ENCODE measurements at places on chromosomes 4 and X.

- no peak for DNase-seq
Observed at GRCh38 chr4:159722052-159722451, 619.2 kb downstream of the RAPGEF2 start.

DNA sequence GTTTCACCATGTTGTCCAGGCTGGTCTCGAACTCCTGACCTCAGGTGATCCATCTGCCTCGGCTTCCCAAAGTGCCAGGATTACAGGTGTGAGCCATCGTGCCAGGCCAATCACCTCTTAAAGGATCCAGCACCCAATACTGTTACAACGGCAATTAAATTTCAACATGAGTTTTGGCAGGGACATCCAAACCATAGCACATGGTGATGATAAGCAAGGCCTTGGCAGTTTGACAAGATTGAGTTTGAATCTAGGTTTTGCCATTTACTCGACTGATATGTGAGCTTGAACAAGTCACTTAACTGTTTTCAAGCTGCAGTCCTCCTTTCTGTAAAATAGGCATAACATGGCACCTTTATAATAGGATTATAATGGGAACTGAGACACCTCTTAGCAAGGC is 84.1 kb downstream of the GPR82 start:
- DNase-seq: no peak

GRCh38 chr4:24112466-24112865 is 222.6 kb upstream of the PPARGC1A start:
- no peak for DNase-seq

DNA sequence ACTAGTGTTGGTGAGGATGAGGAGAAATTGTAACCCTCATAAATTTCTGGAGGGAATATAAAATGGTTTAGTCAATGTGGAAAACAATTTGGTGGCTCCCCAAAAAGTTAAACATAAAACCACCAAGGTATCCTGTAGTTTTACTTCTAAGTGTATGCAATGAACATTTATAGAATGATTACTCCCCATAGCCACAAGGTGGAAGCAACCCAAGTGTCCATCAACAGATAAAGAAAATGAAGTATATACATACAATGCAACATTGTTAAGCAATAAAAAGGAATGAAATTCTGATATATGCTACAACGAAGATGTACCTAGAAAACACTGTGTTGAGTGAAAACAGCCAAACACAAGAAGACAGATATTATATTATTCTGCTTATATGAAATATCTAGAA is 569.1 kb upstream of the GRID2 start:
- no peak for DNase-seq

GRCh38 chr4:111681751-111682150 is 463.5 kb upstream of the FAM241A start:
- DNase-seq: no peak

GRCh38 chr4:22515145-22515887 is 550 bp downstream of the ADGRA3 start:
- peak; percentile 59 for DNase-seq

DNA sequence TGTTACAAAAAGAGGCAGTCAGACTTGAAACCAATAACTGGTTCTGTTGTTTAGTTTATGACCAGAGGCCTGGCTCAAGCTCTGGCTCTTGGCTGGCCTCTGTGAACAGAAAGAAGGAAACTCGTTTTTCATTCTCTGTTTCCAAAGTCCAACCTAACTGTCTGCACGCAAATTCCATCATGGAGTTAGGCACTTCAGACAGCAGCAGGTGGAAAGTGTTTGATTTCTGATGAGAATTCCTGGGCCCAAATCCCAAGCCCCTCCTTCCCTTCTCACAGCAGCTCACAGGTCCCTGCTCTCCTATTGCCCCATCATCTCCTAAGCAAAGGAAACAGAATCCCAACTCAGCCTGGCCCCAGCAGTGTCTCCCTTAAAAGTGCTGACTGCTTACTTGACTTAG is 42.8 kb upstream of the FGF16 start:
- no peak for DNase-seq

- DNase-seq: peak; percentile 21
Observed at GRCh38 chr4:73499996-73500765, 18.6 kb downstream of the AFM start.

DNA sequence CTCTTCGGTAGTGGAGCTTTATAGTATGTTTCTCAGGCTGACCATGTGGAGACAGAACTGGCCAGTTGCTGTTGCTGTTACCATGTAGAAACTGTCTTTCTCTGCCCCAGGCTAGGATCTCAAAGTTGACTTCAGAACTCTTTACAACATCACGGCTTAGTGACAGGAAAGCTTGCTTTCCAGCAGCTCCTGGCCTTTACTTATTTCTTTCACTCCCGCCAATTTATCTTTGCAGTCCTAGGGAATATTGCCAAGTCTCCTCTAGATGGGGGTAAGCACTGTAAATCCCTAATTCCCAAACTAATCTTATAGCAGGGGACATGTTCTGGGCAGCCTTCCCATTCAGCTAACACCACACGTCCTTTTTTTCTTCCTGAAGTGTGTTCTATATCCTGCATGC is 631.6 kb downstream of the SPRY1 start:
- no peak for DNase-seq

GRCh38 chr4:85788604-85789003 is 313.7 kb downstream of the ARHGAP24 start:
- no peak for DNase-seq

GRCh38 chr4:106366026-106366425 is 2.6 kb downstream of the GIMD1 start:
- DNase-seq: peak; percentile 30

DNA sequence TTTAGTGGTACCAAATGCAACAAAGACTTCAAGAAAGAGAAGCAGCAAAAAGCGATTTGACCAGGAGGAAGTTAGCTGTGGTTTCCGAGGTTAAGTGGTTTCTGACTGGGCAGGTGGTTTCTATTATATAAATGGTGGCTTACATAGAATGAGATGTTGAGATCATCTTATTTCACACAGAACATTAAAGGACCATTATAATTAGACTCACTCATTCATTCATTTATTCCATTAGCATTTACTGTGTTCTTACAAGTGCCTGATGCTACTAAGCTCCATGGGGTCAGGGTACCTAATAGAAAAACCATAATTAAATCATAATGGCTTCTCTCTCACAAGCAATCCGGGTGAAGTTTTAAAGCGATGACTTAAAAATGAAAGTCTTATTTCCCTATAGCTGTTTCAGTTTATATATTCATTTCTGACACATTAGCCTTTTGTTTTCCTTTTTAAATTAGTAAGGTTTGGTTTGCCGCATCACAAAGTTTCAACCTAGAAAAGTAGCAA is 10.6 kb downstream of the TSPAN6 start:
- DNase-seq: no peak

- DNase-seq: no peak
Observed at GRCh38 chr4:80026100-80026499, 46.9 kb downstream of the ANTXR2 start.

- no peak for DNase-seq
Observed at GRCh38 chr4:133596459-133596858, 447.4 kb downstream of the PCDH10 start.

- no peak for DNase-seq
Observed at GRCh38 chr4:177041356-177041755, 248.6 kb upstream of the VEGFC start.

GRCh38 chrX:7062903-7063302 is 84.6 kb upstream of the STS start:
- DNase-seq: no peak

- DNase-seq: no peak
Observed at GRCh38 chr4:56055991-56056390, 107.2 kb downstream of the CEP135 start.

DNA sequence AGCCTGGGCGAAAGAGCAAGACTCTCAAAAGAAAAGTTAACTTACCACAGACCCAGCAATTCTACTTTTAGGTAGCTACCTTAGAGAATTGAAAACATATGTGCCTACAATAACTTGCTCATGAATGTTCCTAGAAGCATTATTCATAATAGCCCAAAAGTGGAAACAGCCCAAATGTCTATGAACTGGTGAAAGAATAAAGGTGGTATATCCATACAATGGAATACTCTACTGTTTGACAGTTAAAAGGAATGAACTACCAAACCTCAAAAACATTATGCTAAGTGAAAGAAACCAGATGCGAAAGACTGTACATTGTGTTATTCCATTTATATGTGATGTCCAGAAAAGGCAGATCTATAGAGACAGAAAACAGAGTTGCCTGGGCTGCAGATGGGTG is 131.4 kb downstream of the UCHL1 start:
- DNase-seq: no peak

DNA sequence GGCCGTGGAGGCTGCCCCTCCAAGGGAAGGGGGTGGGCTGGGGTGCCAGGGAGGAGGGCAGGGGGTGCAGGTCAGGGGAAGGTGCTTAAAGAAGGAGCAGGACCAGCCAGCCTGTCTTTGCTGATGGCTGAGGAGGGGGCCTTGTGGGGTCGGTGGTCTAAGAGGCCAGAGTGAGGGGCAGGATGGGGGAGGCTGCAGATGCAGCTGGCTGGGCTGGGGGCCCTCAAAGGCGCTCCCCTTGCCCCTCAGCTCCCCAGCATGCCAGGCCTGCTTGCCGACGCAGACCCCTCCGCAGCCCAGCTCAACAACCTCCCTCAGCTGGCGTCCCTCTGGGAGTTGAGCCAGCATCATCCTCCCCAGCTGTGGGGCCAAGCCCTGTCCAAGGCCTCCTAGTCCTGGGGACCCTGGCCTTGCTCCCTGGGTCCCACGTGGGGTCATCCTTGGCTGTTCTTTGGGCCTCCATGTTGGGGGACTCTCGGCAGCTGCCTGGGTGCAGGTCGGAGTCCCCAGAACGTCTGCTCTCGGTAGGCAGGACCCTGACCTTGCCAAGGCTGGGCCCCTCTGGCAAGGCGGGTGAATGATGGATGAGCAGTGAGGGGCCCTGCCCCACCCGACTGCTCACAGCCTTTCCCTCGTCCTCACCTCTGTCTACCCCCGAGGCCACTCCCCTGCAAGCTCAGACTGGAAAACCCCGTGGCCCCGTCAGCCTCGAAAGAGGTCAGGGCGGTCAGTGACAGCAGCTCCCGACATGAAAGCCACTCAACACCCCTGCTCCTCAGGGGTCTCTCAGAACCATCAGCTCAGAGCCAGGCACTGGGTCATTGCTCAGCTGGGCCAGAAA is 119.4 kb downstream of the FAM53A start:
- DNase-seq: no peak

DNA sequence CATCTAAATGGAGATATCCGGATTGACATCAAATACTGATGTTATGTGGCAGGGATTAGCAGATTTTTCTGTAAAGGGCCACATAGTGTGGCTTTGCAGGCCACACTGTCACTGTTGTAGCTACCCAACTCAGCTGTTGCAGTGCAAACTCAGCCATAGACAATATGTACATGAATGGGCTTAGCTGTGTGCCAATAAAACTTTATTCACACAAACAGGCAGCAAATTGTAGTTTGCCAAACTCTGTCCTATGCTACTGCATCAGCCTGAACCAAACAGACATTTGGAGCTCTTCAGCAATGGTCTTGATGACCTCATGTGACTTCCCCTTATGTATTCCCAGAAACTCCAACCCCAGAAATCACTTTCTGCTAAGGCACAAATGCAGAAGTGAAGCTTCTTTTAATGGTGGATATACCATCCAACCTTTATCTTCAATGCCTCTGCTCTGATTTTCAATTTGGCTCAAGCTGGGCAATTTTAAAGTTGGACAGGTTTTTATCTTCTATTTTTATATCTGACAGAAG is 18.4 kb upstream of the TRPC5OS start:
- no peak for DNase-seq

DNA sequence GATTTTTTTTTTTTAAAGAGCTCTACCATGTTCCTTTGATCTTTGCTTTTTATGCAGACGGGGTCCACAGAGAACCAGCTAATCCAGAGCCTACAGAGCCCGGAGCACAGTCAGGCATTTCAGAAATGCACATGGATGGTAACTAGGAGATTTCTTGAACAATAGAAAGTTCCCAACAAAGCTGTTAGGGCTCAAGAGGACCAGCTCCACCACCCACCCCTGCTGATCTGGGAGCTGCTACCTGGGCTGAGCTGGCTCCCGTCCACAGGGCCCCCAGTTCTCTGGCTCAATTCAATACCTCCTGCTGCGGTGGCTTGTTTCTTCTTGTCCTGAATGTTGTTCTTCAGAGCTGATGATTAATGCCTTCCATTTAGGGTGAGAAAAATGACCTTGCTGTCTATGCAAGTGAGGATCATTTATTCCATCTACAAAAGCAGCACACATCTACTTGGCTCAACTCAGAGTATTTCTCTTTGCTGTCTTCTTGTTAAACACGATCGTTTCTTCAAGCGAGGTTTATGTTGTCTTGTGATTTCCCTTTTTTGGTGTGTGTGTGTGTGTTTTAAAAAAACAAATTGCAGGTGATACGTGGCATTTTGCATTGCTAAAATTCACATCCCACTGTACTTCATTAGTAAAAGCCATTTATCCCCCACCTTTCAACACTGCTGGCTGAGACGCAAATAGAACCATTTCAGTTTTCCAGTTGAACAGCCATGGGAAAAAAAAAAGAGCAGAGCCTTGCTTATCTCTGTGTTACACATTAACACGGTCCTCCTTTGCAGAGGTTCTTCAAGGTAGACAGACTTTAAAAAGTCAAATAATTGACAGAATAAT is 31.3 kb downstream of the IGFBP7 start:
- peak; percentile 70 for DNase-seq

- DNase-seq: no peak
Observed at GRCh38 chr4:98951710-98952109, 22.8 kb upstream of the EIF4E start.

DNA sequence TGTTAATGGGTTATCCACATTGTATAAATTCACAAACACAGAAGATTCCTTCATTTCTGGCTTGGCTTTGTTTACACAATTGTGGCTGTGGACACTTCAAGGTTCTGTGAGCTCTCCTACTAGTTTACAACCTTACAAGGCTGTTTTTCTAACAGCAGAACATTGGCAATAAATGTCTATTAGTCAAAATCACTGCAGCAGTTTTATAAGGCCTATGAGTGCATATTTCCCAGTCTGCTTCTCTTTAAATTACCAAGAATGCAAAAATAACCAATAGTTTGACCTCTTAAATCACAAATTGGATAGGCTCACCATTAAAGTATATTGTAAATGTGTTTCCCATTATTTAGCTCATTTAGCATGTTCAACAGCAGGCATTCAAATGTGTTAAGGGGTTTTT is 239.2 kb downstream of the DKK2 start:
- DNase-seq: no peak

DNA sequence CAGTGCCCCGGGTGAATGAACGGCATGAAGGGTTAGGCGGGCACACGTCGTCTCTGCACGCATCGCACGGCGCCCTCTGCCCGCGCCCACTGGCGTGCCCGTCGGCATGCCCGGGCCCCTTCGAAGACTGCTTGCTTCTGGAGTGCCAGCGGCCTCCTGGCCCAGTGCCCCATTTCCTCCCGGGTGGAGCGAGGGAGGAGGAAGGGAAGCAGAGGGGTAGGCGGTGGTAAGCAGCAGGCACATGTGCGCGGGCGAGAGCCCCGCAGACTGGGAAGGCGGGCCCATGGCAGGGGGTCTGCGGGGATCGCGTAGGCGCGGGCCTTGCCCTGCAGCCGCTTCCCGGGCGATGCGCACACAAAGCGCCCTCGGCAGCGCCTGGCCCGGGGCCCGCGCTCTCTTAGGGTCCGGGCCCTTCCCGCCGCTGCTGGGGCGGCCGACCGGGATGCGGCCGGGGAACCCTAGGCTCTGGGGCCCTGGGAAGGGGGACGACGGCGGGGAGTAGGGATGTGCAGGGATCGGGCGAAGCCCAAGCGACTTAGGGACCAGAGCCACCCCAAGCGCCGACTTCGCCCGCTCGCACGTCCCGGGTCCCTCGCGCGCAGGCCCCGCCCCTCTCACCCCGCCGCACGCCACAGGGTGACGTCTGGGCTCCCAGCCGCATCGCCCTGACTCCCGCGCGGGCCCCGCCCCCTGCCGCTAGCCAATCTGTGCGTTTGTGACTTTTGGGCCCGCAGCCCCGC is 866 bp upstream of the EMD start:
- DNase-seq: peak; percentile 34

- DNase-seq: no peak
Observed at GRCh38 chr4:959338-960139, 13.8 kb downstream of the DGKQ start.

Measured in lung microvascular endothelial cell (primary cell).